ENCODE measurements at places on chromosomes 11 and 22.

- DNase-seq: no peak
These were observed 73.6 kb downstream of the MICAL3 start for GRCh38 chr22:17950651-17951214.

GRCh38 chr11:109739379-109739778 is 317.4 kb downstream of the C11orf87 start:
- no peak for DNase-seq

DNA sequence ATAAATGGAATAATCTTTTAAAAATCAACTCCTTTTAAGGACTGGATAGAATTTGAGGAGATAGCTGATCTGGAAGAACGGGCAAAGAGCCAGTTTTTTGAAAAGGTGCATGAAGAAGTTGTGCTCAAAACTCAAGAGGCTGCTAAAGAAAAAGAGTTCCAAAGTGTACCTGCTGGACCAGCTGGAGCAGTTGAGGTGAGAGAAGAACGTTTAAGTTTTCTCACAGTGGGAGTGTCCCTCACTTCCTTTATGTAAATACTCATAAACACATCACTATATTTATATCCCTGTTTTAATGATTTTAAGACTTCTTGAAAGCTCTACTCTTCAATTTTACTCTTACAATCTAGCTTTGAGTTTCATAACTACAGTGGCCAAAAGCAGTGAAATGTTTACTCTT is 11.7 kb upstream of the ANKRD42 start:
- no peak for DNase-seq

GRCh38 chr22:19222242-19223005 is 43.9 kb upstream of the SLC25A1 start:
- no peak for DNase-seq

- DNase-seq: no peak
These were observed 26.4 kb upstream of the UCP3 start for GRCh38 chr11:74035264-74035663.

DNA sequence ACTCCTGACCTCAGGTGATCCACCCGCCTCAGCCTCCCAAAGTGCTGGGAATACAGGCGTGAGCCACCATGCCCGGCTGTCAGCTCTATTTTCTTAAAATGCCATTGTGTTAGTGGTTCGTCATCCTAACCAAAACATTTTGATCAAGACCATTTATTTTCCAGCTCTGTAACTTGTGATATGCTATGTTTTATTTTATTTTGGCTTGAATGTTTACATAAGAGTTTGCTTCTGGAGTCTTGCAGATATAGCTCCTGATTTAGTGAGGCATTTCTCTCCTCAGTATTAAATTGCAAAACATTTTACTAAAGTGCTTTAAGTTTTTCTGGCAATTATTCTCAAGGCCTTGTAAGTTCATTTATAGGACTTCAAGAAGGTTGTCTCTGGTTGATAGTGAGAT is 4.4 kb downstream of the EP300 start:
- DNase-seq: no peak

DNA sequence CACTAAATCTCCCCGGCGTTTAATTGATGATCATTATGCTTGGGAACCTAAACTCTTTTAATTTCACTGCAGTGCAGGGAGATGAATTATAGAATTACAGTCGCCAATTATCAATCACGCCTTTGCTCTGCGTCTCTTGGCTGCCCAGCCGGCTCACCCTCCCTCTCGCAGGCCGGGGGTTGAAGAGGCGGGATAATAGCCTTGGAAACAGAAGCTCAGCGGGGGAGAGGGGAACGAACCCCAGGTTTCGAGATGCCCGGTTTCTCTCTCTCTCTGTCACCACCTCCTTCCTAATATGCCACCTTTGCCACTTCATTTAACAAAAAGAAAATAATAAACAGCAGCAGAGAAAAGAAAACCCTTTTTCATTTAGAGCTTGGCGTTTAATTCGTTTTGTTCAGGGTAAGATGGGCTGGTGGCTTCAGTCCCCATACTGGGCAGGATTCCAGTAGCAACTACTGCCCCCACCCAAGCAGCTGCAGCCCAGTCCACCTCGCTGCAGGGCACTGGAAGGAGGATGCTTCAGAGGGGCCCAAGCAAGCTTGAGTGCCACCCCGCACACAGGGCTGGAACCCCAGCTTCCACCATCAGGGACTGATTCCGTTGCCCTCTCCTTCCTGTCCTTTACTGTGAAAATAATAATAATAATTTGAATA is 271.7 kb downstream of the BUD13 start:
- no peak for DNase-seq

GRCh38 chr22:21029486-21030025 is 2.8 kb downstream of the SLC7A4 start:
- no peak for DNase-seq

DNA sequence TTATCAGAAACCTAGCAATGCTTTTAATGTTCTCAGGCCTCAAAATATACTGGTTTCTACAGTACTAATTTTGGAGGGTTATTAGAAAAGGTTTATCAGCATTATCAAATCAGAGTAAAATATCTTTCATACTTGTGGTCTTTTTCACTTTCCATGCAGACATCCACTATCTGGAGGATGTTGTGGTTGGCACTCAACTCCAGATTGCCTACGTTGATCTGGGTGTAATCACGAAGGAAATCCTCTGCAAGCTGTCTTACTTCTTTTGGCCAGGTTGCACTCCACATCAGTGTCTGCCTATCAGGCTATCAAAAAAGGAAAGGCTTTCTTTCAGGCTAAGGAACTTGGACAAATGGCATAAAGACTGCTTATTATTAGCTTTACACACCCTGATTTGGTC is 11.6 kb downstream of the DDX17 start:
- no peak for DNase-seq

GRCh38 chr22:30047364-30047738 is 32.9 kb upstream of the HORMAD2 start:
- DNase-seq: no peak

GRCh38 chr11:92253945-92254344 is 29.3 kb downstream of the FAT3 start:
- DNase-seq: no peak
